RCC 7860 (cell line): ENCODE measurements at places on chromosomes 16 and 17.
A peak's percentile ranks its signal among the peaks of the same experiment; 100 is the strongest.

DNA sequence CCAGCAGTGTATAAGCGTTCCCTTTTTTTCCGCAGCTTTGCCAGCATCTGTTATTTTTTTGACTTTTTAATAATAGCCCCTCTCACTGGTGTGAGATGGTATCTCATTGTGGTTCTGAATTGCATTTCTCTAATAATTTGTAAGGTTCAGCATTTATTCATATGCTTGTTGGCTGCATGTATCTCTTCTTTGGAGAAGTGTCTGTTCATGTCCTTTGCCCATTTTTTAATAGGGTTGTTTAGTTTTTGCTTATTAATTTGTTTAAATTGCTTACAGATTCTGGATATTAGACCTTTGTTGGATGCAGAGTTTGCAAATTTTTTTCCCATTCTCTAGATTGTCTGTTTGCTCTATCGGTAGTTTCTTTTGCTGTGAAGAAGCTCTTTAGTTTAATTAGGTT, 26.9 kb downstream of the PHKB start:
- DNase-seq: no peak

GRCh38 chr17:17398943-17399926, 77.6 kb upstream of the MED9 start:
- DNase-seq: no peak

GRCh38 chr16:88472637-88473205, 19.6 kb downstream of the ZFPM1 start:
- no peak for DNase-seq

DNA sequence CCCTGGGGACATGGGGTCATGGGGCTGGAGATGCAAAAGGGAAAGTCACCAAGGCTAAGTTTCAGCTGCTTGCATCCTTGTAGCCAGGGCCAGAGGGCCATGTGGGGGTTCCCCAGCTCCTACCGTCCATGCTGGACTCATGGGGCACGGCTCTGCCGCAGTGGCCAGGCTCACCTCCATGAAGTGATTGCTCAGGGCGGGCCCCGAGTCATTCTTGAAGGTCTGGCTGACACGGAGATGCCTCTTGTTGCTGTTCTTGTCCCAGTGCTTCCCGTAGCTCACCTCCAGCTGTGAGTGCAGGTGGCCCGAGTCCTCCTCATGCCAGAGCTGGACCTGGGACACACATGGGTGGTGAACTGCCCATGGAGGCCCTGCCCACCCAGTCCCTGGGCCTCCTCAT, 114.5 kb downstream of the RMI2 start:
- no peak for DNase-seq

- peak; percentile 92 for DNase-seq
These were observed 53.0 kb downstream of the VAC14 start for GRCh38 chr16:70747703-70748631.

- DNase-seq: no peak
These were observed 30.9 kb downstream of the HOXB1 start for GRCh38 chr17:48499735-48500434.

DNA sequence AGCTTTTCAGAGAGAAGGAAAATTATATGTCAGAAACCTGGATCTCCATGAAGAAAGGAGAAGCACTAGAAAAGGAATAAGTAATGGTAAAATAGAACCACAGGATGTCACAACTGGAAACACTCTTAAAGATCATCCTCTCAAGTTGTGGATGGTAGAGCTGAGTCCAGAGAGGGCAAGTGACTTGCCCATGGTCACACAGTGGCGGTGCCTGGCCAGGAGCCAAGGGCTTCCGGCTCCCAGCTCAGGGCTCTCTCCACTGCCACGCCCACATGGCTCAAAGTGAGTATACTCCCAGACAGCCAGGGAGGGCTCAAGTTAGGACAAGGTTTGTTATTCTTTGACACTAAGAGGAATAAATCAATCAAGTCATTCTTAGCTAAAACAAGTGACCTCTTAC, 159.8 kb downstream of the COPRS start:
- no peak for DNase-seq

DNA sequence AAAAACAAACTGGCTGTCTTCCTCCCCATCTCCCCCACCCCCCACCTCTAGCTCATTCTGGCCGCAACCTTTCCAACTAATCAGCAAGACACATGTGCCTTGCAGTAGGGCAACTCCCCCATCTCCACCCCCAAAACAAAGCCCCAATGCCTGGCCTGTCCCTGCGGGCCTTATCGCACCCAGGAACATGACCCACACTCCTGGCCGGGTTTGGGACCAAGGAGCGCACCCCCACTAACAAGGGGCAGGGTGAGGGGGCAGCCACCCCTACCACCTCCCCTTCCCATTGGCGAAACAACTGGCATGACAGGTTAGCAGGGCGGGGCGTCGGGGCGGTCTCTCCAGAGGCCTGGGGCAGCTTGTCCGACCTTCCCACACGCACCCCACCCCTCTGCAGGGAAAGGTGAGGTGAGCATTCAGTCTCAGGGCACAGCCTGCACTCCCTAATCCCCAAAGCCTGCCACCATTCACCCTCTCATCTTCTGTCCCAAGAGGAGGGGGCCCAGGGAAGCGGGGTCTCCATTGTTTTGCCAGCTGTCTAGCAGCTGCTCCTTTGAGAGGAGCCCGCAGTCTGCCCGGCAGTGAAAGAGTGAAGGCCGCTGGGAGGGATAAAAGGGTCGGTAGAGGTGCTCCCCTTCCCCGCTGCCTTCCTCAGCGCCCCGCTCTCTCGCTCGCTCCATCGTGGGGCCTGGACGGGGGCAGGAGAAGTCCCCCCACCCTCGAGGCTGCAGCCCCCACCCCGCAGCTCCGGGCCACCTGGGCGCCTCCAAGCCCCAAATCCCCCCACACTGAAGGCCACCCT, 765 bp downstream of the MYO18A start:
- DNase-seq: no peak

GRCh38 chr16:1071561-1072225, 854 bp upstream of the SSTR5 start:
- no peak for DNase-seq

DNA sequence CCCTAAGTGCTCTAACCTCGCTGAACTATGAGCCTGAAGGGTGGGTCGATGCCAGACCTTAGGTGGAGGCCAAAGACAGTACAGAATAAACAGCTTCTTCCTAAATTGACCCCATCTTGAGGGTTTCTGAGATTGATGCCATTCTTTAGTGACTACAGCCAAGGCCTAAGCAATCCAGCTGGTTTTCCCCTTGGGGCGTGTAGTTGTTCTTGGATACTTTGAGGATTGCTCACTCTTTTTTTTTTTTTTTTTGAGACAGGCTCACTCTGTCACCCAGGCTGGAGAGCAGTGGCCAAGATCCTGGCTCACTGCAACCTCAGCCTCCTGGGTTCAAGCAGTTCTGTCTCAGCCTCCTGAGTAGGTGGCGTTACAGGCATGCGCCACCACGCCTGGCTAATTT, 2.0 kb downstream of the OVCA2 start:
- no peak for DNase-seq

DNA sequence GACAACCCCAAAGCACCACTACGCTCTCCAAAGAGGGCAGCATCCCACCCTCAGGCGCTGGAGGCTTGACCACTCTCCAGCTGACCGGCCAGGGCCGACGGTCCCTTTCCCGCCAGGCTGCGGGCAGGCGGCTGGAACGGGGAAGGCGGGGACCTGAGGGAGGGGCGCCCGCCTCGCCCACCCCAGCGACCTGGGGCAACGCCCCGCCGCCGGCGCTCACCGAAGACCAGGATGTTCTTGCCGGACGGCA, 431 bp downstream of the DYNC1LI2 start:
- no peak for DNase-seq

DNA sequence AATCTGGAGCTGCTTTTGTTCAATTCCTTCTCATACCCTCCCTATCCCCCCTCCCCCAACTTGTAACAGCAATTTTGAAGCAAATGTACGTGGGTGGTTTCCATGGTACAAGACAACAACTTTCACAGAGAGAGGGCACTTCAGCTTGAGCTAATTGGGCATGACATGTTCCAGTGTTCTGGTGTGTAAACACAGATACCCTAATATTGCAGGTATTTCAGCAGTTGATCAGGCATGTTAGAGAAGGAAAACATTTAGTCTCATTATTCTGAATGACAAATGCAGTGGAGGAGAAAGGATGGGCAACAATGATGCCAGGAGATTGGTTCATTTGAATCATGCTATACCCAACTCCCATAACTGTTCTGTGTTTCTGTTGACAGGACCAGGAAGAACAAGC, 137.5 kb downstream of the TRIM37 start:
- no peak for DNase-seq

DNA sequence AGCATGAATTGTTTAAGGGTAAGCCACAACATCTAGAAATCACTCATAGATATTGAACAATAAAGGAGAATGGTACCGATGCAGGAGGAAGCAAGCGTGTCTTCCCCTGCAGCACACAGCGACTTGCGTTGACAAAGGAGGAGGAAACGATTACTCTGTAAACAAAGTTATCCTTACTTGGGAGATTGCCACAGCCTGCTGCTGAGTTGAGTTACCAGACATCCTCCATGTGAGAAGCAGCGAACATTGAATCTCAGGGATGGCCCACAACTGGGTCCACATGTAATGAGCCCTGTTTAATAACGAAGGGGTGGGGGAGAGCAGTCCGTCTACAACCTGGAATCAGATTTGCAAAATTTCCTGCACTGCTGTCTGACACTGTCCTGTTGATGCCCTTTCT, 27.7 kb downstream of the CLUH start:
- DNase-seq: no peak

DNA sequence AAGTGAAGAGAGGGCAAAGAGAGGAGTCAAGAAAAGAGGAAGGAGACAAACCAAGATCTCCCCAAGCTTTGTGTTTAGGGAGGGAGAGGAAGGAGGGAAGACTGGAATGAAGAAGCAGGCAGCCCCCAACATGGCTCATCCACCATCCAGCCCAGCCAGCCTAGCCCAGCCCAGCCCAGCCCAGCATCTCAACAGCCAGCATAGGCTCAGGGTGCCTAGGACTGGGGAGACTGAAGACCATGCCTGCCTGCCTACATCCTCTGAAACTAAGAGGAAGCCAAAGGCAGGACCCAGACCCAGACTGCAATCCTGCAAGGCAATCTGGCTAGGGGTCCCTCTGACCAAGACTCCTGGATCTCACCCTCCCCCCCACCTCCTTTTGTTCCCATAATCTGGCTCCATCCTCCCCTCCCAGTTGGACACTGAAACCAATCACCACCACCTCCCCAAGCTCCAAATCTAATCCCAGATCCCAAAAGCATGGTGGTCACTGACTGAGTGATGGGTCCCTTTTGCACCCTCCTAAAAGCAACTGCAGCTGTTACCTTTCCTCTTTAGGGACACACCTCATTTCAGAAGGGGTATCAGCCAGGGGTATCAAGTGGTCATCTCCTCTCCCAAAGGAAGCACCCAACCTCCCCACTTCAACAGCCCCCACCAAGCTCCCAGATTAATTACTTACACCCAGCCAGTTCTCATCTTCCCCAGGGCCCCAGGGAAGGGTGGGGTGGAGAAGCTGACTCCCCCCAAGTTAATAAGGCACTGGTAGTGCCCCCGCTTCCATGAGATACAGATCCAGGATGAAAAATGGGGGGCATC, 1.2 kb downstream of the HDAC5 start:
- DNase-seq: no peak

DNA sequence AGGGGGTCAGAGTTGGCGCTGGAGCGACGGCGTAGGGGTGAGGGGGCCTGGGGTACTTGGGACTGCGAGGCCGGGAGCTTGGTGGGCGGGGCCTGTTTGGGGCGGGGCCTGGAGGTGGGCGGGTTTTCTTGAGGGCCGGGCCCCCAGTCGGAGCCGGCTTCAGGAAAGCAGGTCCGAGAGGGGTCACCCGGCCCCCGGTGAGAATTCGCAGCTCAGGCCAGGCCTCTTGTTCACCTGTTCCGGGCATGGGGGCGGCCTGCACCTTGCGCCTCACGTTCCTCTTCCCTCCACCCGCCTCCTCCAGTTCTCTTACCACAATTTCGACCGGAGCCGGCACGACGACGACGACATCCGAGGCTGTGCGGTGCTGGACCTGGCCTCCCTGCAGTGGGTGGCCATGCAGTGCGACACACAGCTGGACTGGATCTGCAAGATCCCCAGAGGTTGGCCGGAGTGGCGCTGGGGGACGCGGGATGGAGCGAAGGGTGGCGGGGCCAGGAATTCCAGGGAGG, 52.5 kb downstream of the MRC2 start:
- DNase-seq: no peak

GRCh38 chr17:7132511-7133094, 18.0 kb upstream of the ASGR2 start:
- no peak for DNase-seq

- no peak for DNase-seq
These were observed 5.6 kb downstream of the CUEDC1 start for GRCh38 chr17:57949649-57950048.

DNA sequence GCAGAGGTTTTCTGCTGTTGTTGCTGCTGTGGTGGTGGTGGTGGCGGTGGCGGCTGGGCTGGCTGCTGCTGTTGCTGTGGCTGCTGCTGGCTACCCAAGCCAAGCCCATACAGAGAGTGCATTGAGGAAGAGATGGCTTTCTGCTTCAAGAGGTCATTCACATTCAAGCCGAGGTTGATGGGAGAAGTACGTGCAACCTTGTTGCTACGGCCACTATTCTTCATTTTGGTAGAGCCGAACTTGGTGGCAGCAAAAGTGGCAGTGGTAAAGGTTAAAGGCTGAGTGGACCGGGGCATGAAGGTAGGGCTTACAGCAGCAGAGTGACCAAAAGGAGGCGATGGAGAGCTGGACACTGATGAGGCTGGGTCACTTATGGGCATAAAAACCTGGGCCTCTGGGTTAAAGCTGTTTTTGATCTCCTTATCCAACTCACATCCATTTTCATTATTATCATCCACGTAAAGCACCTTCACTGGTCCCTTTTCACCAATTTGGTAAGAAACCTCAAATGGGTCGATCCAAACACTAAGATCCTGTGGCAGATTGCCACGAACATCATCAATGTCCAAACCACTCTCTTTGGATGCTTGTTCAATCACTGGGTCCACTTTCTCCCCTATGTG, 2.8 kb downstream of the TOB1 start:
- DNase-seq: no peak

GRCh38 chr17:58487589-58488427, at the start of gene HSF5:
Gene HSF5, minus strand, starts transcription at chr17:58488408. Its CDS starts 134 bp downstream, at chr17:58488274.
- no peak for DNase-seq

GRCh38 chr17:5416901-5417300, 2.6 kb downstream of the NUP88 start:
- DNase-seq: no peak

GRCh38 chr16:65809627-65810026, 556.9 kb upstream of the CDH5 start:
- DNase-seq: no peak

DNA sequence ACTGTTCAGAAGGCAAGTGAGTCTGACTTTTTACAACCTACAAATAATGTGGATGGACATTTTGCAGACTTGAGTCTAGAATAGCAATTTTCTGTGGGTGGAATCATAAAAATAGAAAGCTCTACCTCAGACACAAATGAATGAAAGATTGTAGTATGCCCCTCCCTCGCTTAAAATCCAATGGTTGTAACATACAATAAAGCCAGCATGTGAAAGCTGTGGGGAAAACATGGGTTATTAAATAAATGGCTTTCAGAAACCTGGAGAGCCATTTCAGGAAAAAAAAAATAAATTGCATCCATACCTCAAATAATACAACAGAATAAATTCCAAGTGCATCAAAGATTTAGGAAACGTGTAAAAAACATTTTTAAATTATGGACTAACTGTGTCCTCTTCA, 123.1 kb upstream of the MON1B start:
- no peak for DNase-seq
